Activated CD8-positive, alpha-beta memory T cell treated with anti-CD3 and anti-CD28 coated beads for 4 hours (primary cell): ENCODE measurements at places on chromosomes 3 and 15.

- DNase-seq = no peak
Measured at GRCh38 chr15:32908872-32909271, 191.1 kb downstream of the GREM1 start.

- no peak for DNase-seq
Measured at GRCh38 chr3:176172492-176172891, 1024.8 kb downstream of the TBL1XR1 start.

DNA sequence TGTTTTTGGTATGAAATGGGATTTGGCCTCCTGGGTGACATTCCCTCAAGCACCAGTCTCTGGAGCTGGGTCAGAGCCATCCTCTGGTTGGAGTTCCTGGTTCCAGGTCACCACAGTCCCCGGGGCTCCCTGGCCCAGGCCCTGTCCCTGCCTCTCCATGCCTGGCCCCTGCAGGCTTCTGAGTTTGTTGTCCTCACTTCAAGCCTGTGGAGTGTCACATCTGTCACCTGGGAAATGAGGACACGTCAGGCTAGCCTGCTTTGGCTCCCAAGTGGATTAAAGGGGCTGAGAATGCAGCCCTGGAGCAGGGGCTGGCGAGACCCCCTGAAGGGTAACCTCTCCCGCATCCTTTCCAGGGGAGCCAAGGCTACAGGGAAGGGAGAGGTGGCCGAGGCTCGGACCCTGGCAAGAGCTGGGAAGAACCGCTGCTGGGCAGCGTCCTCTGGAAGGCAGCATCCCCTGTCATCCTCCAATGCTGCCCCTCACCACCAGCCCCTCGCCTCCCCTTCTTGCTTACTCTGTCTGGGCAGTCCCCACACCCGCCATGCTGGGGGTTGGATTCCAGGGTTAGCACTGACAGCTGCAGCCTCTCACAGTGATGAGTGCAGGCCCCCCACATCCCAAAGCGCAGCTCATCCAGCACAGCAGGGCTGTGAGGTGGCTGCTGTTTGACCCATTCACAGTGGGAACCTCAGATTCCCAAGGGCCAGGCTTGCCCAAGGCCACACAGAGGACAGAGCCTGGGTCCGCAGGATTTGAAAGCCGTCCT, 75.5 kb upstream of the IQSEC1 start:
- no peak for DNase-seq

DNA sequence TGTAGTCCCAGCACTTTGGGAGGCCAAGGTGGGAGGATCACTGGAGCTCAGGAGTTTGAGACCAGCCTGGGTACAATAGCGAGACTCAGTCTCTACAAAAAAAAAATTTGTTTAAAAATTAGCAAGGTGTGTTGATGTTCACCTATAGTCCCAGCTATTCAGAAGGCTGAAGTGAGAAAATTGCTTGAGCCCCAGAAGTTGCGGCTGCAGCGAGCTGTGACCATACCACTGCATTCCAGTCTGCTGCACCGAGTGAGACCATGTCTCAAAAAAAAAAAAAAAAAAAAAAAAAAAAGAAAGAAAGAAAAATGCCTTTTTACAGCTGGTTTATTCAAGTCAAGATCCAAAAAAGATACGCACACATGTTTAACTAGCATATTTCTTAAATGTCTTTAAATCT, 17.0 kb upstream of the MUC20 start:
- no peak for DNase-seq

DNA sequence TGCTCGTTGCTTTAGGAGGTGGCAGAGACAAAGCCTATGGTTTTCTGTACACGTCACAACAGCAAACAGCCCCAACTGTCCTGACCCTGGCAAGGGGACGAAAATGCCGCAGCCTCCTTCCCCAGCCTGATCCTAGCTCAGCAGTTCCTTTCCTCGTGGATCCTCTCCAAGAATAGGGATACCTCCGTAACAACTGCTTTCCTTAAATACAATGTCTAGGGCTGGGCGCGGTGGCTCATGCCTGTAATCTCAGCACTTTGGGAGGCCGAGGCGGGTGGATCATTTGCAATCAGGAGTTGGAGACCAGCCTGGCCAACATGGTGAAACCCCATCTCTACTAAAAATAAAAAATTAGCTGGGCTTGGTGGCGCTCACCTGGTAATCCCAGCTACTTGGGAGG, 17.0 kb downstream of the MAP6D1 start:
- no peak for DNase-seq

DNA sequence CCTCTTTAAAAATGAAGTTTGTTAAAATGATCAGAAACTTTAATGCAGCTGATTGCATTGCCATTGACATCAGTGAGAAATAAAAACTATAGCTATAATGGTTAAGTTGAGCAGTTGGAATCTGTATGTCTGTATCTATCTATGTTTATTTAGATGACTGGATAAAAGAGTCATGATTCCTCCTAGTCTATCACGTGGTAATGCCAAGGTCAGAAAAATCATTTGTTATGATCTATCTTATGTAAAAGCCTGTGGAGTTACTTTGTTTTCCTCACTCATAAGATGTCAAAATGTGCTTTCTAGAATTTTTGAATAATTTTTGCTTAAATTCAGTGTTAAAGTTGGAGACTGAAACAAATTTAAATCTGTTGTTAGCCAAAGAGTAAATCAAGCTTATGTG, 63.3 kb downstream of the MBNL1 start:
- DNase-seq = no peak

DNA sequence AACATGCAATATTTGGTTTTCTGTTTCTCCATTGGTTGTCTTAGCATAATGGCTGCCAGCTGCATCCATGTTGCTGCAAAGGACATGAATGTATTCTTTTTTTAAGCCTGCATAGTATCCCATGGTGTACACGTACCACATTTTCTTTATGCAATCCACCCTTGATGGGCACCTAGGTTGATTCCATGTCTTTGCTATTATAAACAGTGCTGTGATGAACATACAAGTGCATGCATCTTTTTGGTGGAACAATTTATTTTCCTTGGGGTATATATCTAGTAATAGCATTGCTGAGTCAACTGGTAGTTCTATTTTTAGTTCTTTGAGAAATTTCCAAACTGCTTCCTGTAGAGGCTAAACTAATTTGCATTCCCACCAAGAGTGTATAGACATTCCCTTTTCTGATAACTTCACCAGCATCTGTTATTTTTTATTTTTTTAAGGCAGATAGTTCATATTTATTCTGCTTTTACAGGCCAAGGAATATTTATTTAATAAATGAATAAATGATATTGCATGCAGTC, 62.4 kb upstream of the NPHP3 start:
- no peak for DNase-seq

DNA sequence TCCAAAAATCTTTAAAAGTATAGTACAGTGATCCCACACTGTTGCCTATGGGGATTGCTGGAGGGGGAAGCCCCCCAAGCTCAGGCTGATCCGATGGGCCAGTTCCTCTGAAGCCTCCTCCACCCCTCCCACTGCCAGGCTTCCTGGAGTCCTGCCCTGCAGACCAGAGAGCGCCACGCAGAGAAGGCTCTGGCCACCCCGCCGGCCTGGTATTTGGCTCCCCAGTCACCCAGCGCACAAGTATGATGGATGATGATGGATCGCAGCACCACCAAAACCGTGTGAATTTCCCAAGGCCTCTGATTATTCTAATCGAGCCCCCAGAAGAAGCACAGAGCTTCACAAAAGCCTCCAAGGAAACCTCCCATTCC, 259.0 kb downstream of the MECOM start:
- DNase-seq = no peak

DNA sequence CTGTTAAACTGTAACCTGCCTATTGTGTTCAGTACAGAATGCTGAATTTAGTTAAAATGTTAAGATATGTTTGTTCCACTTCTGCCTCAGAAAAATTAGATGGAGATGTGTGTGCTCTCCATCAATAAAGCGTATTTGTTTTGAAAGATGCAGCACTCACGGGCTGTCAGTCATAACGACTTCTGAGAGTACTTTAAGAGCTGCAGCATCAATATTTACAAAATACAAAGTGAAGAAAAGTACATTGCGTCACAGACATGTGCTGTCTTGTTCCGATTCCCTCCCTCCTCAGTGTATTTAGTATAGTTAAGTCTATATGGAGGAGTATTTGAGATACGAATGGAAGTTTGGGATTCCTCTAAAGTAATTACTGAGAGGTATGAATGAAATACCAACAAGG, 166.6 kb downstream of the BBX start:
- DNase-seq = no peak

GRCh38 chr3:117600666-117601065, 891.1 kb downstream of the TUSC7 start:
- no peak for DNase-seq

DNA sequence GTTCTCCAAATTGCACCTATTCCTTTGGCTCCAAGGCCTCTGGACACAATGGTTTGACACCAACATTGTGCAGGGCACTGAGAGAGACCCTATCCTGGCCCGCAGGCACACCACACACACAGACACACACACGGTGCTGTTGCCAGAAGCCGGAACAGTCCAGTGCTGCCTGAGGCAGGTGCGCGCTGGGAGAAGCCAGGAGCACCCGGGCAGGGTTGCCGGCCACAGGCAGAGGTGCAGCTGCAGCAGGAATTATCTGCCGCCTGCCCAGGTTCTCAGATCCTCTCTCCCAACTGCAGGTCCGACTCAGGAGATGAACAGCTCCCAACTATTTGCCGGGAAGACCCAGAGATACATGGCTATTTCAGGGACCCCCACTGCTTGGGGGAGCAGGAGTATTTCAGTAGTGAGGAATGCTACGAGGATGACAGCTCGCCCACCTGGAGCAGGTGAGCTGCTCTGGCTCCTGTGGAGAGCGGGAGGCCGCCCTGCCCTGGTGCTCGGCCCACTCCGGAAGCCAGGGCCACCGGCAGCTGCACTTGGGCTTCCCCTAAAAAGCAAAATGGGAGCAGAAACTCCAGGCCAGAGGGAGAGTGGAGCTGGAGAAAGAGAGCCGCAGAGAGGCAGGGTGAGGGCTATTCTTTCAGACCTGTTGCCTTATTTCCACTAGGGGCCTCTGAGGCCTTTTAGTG, 42.9 kb downstream of the CHDH start:
- no peak for DNase-seq

- DNase-seq = no peak
Measured at GRCh38 chr3:86723433-86723832, 267.5 kb downstream of the VGLL3 start.

GRCh38 chr15:51908316-51908715, 63.3 kb downstream of the LEO1 start:
- DNase-seq = no peak

DNA sequence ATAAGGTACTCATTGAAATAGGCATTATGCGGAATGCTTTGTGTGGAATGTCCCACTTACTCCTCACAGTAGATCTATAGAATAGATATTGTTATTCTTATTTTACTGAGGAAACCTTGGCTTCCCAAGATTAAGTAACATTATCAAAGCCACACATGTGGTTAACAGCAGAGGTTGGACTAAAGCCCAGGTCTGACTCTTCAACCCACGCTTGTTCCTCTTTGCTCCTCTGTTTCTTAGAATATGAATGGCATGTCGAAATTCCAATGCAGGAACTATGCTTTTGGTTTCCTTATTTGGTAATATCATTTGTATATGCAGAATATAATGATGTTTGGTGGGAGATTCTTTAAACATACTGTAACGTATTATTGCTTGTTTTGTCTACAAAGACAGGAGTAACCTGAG, 818.8 kb upstream of the LMCD1 start:
- DNase-seq = no peak

- DNase-seq = no peak
Measured at GRCh38 chr15:66405007-66405406, 18.3 kb downstream of the MAP2K1 start.

- no peak for DNase-seq
Measured at GRCh38 chr3:184637705-184638104, 74.2 kb downstream of the MAGEF1 start.

DNA sequence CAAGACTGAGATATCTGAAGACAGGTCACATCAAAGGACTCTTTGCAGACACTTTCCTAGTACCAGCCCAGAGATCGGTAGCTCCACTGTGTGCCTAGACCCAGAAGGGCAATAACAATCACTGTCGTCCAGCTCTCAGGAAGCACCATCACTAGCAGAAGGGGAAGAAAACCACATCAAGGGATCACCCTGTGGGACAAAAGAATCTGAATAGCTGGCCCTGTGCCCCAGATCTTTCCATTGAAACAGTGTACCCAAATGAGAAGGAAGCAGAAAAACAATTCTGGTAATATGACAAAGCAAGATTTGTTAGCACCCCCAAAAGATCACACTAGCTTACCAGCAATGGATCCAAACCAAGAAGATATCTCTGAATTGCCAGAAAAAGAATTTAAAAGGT, 404.4 kb upstream of the NECTIN3 start:
- no peak for DNase-seq

- no peak for DNase-seq
Measured at GRCh38 chr3:142180761-142181362, 31.5 kb upstream of the TFDP2 start.

DNA sequence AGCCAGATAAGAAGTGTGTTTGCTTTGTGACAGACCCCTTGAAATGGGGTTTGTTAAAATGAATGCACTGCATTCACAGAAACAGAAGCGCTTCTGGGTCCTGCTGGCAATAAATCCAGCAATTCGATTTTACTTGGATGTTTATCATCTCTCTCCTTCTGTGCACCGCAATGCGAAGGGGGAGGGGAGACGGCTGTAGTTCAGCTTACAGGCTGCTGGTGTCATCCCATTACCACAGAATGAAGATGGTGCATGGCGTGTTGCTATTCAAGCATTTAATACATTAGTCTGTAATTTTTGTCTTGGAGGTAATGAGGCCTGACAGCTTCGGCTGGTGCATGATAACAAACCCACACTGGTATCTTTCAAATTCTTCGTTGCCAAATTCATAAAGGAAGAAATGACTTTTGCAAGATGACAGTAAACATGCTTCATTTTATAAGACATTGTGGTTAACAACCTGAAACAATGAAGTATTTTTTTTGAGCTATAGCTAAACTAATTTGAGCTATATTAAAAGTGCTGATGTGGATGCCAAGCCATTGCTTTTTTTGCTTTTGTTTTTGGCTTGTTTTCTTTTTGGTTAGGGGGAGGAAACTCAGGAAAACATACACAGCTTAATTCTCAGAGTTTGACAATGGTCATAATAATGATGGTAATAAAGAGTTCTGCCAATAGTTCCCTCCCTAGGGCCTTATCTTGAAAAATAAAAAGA, 418.3 kb downstream of the OTOL1 start:
- no peak for DNase-seq

- DNase-seq = no peak
Measured at GRCh38 chr3:142275856-142276255, 50.5 kb upstream of the GK5 start.
